ENCODE measurements at places on chromosomes 2 and 18.

DNA sequence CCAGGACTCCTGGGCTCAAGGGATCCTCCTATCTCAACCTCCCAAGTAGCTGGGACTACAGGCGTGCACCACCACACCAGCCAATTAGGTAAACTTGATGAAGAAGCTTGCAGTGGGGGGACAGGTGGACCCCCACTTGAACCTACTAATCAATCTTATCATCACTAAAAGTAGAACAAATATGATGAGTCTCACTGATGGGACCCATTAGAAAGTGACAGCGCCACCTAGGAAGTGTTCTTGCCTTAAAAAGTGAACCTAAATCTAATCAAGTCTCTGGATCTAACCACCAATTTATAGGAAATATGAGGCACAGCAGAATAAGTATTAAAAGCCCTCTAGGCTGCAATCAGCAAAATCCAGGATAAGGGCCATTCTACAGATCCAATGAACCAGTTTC, 79.2 kb downstream of the BIN1 start:
- no peak for DNase-seq

- DNase-seq = no peak
These were observed 160.6 kb downstream of the PRKCE start for GRCh38 chr2:45812011-45812500.

DNA sequence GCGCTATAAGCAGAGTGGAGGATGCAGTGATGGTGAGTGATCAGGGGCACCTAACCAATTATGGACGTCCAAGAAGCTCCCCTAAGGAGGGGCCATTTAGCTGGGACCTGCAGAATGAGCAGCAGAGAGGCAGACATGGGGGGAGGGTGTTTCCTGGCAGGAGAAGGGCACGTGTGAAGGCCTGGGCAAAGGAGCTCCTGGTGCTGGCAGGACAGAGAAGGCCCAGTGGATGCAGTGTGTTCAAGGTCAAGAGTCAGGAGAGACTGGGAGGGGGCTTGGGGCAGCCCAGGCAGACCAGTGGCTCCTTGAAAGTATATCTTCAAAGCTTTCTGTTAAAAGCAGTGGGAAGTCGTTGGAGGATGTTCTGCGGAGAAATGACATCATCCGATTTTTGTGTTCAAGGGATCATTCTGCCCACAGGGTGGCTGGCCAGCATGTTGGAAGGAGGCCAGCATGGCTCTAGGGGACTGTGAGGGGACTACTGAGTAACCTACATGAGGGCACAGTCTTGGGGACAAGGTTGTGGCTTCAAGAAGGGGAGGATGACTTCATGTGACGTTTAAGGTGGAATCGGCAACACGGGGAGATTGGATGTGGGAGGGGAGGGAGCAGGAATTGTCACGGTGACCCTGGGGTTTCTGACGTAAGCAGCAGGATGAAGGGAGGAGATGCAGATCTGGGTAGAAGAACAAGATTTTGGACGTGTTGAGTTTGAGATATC, 9.0 kb upstream of the CIB4 start:
- DNase-seq = no peak

- DNase-seq = no peak
These were observed 149.9 kb downstream of the LOXHD1 start for GRCh38 chr18:46506974-46507586.

GRCh38 chr2:191635333-191636234, 42.4 kb upstream of the NABP1 start:
- no peak for DNase-seq

- no peak for DNase-seq
These were observed 17.0 kb downstream of the BZW1 start for GRCh38 chr2:200828572-200829257.

DNA sequence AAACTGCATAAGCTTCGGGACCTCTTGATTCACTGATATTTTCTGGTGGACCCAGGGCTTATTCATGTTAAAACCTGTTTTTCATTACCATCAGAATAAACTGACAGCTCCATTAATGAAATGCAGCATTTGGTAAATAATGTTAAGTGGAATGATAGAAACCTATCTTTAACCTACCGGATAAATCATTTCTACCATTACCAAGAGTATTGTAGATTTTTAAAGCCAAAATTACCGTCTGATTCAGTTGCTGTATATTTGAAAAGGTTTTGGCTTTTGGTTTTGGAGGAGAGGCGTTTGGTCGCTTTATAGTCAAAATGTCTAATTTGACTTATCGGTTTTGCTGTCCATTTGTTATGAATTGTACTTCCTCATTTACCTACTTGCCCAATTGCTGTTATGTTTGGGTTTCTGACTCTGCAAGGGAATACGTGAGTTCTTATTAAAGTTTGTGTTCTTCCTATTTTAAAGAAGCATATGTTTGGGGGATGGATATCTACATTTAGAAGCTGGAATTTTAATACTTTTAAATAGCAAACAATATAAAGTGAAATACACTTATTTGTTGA, 1.0 kb upstream of the CUL3 start:
- no peak for DNase-seq

DNA sequence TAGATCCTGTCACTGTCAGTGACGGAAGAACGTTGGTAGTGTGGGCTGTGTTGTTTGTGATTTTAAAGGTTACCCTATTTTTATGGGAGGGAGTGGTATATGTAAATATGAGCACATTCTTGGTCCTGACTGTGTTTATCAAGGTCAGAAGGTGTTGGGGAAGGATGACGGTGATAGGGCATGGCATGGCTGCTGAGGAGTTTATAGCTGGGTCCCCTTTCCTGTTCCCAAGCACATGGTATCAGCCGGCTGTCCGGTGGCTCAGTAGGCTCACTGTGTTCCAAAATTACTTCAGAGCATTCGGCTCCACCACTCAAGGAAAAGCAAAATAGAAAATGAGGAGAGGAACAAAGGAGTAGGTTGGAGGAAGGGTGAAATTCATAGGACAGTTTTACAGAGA, 28.6 kb downstream of the IRS1 start:
- no peak for DNase-seq

DNA sequence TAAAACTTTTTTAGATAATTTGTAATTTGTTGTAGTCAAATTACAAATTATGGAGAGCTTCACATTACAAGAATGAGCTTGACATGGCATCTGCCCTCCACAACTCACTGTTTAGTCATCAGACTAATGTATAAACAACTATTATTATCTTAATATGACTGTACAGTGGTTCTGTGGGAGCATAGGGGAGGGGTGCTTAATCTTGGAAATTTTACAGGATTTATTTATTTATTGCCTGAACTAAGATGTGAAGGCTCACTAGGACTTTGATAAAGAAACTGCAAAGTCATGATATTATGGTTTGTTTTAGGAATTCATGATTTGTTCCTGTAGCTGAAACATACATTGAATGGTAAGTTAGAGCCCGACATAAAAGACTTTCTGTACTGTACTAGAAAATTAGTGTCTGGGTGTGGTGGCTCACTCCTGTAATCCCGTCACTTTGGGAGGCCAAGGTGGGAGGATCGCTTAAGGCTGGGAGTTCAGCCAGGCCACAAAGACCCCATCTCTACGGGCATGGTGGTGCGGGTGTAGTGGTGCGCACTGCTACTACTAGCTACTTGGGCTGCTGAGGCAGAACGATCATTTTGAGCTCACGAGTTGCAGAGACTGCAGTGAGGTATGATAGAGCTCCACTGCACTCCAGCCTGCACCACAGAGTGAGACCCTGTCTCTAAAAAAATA, 2.1 kb downstream of the MARCHF7 start:
- no peak for DNase-seq

GRCh38 chr2:240591226-240591625, 4.7 kb downstream of the CAPN10 start:
- DNase-seq = no peak

- no peak for DNase-seq
These were observed 142.3 kb upstream of the ZFP36L2 start for GRCh38 chr2:43368483-43369385.
